ENCODE measurements at places on chromosomes 11 and 22.

GRCh38 chr11:57240757-57241156, 3.7 kb upstream of the APLNR start:
- no peak for DNase-seq

DNA sequence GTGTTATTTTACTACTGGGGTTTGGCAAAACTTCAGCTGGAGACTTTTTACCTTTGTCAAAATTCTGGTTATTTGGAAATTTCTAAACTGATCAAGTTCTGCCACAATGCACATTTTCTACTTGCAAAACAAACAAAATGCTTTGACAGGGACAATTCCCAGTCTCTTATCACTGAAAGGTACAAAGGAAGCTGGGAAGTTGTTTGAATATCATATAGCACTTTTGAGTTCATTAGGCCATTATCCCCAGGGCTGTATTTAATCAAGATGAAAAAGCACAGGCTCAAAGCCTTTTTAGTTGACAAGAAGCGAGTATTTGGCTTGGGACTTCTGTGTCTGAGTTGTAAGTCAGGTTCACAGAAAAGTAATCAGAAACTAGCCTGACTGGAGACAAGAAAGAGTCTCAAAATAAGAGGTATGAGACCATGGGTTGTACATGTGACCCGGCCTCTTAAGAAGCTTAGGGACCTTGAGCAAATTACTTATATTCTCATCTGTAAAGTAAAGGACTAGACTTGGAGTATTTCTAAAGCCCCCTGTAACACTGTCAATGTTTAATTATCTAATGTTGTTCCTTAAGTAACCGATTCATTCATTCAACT, 2.9 kb upstream of the HORMAD2 start:
- DNase-seq: no peak

DNA sequence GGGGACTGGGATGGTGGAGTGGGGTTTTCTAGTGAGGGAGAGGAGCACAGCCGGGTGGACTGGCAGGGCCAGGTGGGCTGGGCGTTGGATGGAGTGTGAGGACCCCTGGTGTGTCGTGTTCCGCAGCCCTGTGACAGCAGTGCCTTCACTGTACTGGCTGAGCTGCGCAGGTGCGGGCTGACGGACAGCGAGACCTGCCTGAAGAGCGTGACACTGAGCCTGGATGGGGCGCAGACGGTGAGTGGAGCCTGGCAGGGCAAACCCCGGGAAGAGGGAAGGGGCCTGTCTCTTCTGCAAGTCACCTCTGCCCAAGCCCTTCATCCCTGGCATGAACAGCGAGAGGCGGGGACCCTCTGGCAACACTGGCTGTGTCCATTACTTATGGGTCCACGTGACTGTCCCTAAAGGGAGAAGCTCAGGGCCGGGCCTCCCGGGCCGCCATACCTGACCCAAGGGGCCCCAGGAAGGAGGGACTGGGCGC, 10.0 kb downstream of the MUC5AC start:
- no peak for DNase-seq

GRCh38 chr11:66020618-66021357, 5.5 kb downstream of the CATSPER1 start:
- peak; percentile 67 for DNase-seq

DNA sequence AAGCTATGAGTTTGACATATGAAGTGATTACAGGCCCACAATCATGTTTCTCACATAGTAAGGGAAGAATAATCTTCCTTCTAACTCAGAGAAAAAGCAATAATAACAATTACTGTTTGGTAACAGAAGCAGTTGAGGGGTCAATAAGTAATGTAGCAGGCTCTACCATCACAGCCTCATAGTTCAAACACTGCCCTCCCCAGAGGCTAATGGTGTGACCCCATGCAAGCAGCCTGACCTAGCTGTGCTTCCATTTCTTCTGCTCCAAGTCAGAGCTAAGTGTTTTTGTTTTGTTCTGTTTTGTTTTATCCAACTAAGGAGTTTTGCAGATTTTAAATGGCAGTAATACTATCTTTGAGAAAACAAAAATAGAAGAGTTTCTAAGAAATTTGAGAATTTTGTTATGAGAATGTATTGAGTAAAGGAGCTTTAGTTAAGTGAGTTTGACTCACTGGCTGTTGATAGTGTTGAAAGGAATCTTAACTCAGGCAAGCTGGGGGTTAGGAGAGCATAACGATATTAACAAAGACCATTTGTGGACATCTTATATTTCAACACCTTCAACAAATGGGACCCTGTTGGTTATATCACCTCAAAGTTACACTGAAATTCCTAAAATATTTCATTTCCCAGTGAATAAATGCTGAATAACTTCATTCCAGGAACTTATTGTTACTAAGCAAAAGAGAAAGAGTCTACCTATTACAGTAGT, 48.5 kb downstream of the GUCY1A2 start:
- no peak for DNase-seq

DNA sequence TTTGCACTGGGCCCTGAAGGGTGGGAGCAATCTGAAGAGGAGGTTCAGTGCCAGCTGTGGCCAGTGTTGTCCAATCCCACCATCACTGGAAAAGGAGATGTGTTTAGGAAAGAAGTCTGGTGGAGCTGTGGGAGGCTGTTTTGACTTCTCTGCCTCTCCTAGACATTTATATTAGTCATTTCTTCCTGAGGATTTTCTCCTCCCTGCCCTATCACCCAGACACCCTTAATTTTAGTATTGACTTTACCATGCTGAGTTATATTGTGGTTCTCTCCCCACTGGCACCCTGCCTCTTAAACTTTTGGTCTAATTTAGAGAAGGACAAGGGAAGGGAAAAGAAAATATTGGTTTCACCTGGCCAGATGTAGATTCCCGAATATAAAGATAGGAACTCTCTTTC, 159.1 kb downstream of the WNT11 start:
- DNase-seq: no peak

GRCh38 chr11:47917599-47918369, 62.6 kb upstream of the PTPRJ start:
- peak; percentile 84 for DNase-seq

- peak; percentile 49 for DNase-seq
Observed at GRCh38 chr22:28051787-28052356, 132.8 kb upstream of the PITPNB start.

Measured in hematopoietic multipotent progenitor cell treated with erythropoietin and hydrocortisone succinate and interleukin-3 and kit ligand, for 8 days (in vitro differentiated cells).